ENCODE measurements at places on chromosomes 12 and 14. TPM values are rescaled to one million over a fixed set of nuclear protein-coding genes. Genes with fewer than 3 reads are reported as not detected.

A2M gene
- not detected for total RNA-seq

NPFF gene
- total RNA-seq, result not detected

HSP90AA1 gene
- total RNA-seq, result 907 TPM

SMOC1 gene
- total RNA-seq, result not detected

TCL1B gene
- total RNA-seq, result not detected

FIGNL2 gene
- 0.09 TPM for total RNA-seq
